M059J (cell line): ENCODE measurements at places on chromosomes 4 and X. TPM values are rescaled to one million over a fixed set of nuclear protein-coding genes. Genes with fewer than 3 reads are reported as not detected.

The SMR3B gene
- total RNA-seq, result not detected in 2 replicates

The SPANXA2 gene
- total RNA-seq, result 157 and 162 TPM in 2 replicates

The MAPK10 gene
- total RNA-seq, result 0.52 and 2.3 TPM in 2 replicates

The ADAMTS3 gene
- total RNA-seq, result 0.12 and 0.44 TPM in 2 replicates

The SMIM31 gene
- total RNA-seq, result not detected in 2 replicates

The ESX1 gene
- total RNA-seq, result not detected in 2 replicates

The RPS6KA6 gene
- not detected in 2 replicates for total RNA-seq

The FMR1NB gene
- total RNA-seq, result not detected in 2 replicates

The MAGEC2 gene
- 70.6 and 77.9 TPM in 2 replicates for total RNA-seq

The SERTM2 gene
- total RNA-seq, result 0.64 TPM in 1 of 2 replicates, not detected in the other

The HGFAC gene
- not detected in 2 replicates for total RNA-seq

The PFKFB1 gene
- total RNA-seq, result not detected in 2 replicates

The SPINK2 gene
- total RNA-seq, result 3.1 TPM in 1 of 2 replicates, not detected in the other

The MAGEA1 gene
- total RNA-seq, result 8.0 and 11.7 TPM in 2 replicates

The RAB39B gene
- total RNA-seq, result 0.17 TPM in 1 of 2 replicates, not detected in the other

The HSFX4 gene
- total RNA-seq, result not detected in 2 replicates

The SMIM10 gene
- 12.6 and 13.4 TPM in 2 replicates for total RNA-seq

The S100G gene
- not detected in 2 replicates for total RNA-seq

The CNOT6L gene
- total RNA-seq, result 5.8 and 8.1 TPM in 2 replicates

The EGF gene
- 4.9 TPM in 2 replicates for total RNA-seq

The ARMCX2 gene
- 28.9 and 44.5 TPM in 2 replicates for total RNA-seq

The AFF2 gene
- 0.07 TPM in 1 of 2 replicates, not detected in the other for total RNA-seq

The CCDC160 gene
- not detected in 2 replicates for total RNA-seq

The SLC9A7 gene
- 46.7 and 55.0 TPM in 2 replicates for total RNA-seq

The FAM9B gene
- total RNA-seq, result not detected in 2 replicates

The HNRNPD gene
- total RNA-seq, result 45.9 and 88.7 TPM in 2 replicates

The VSIG1 gene
- total RNA-seq, result 0.15 TPM in 1 of 2 replicates, not detected in the other

The NDST3 gene
- total RNA-seq, result 0.07 TPM in 1 of 2 replicates, not detected in the other

The SLITRK2 gene
- total RNA-seq, result not detected in 2 replicates

The MAML3 gene
- total RNA-seq, result 1.6 and 2.3 TPM in 2 replicates

The STATH gene
- total RNA-seq, result not detected in 2 replicates

The ARHGEF6 gene
- 12.5 and 18.0 TPM in 2 replicates for total RNA-seq

The CD38 gene
- total RNA-seq, result 0.44 and 0.99 TPM in 2 replicates

The BEX1 gene
- total RNA-seq, result 561 and 726 TPM in 2 replicates

The KLHL8 gene
- 4.6 and 6.5 TPM in 2 replicates for total RNA-seq

The RAB41 gene
- not detected in 2 replicates for total RNA-seq

The CT45A2 gene
- total RNA-seq, result not detected in 2 replicates

The GABRQ gene
- total RNA-seq, result 4.8 and 8.8 TPM in 2 replicates

The FOXR2 gene
- total RNA-seq, result not detected in 2 replicates

The F9 gene
- not detected in 2 replicates for total RNA-seq

The VCX2 gene
- total RNA-seq, result not detected in 2 replicates

The CSN1S1 gene
- not detected in 2 replicates for total RNA-seq

The RTL3 gene
- total RNA-seq, result 2.1 and 3.0 TPM in 2 replicates

The HERC5 gene
- total RNA-seq, result 44.4 and 59.8 TPM in 2 replicates

The DEFB131A gene
- not detected in 2 replicates for total RNA-seq
